ENCODE measurements at places on chromosomes 7 and 10.

DNA sequence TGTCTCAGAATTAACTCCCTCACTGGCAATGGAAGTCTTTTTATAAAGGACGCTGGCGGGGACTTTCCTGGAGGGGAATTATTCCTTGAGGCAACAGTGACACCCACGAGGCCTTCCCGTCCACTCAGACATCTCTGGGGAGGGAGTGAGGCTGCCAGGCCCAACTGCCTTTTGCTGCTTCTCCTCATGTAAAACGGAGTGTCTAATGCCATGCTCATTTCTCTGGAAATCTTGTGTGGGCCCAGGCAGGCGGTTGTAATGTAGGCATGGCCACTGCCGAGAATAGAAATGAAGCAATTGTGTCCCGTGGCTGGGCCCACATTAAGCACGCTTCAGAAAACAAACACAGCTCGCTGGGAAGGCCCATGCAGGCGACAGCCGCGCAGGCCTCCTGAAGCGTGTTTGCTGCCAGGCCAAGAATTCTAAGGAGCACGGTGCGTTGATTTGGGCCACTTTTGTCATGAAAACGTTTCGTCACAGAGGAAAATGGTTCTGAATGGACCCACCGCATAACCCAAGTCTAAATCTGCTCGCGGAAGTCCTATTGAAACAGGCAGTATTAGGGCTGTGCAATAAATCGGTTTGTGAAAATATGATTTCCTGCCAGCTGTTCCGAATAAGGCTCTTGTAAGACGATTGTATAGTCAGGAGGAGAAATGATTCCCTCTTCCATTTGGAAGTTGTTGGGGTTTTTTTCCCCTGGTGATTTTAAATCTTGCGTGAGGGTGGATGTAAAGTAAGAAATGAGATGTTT lies 104.2 kb upstream of the CHST15 start:
- no peak for DNase-seq

- DNase-seq: no peak
Measured at GRCh38 chr7:1663223-1663622, 6.9 kb upstream of the ELFN1 start.

GRCh38 chr10:18681971-18682411 lies 22.8 kb downstream of the ARL5B start:
- DNase-seq: no peak

- DNase-seq: peak; percentile 44
Measured at GRCh38 chr10:12484002-12484918, 134.9 kb downstream of the CAMK1D start.

DNA sequence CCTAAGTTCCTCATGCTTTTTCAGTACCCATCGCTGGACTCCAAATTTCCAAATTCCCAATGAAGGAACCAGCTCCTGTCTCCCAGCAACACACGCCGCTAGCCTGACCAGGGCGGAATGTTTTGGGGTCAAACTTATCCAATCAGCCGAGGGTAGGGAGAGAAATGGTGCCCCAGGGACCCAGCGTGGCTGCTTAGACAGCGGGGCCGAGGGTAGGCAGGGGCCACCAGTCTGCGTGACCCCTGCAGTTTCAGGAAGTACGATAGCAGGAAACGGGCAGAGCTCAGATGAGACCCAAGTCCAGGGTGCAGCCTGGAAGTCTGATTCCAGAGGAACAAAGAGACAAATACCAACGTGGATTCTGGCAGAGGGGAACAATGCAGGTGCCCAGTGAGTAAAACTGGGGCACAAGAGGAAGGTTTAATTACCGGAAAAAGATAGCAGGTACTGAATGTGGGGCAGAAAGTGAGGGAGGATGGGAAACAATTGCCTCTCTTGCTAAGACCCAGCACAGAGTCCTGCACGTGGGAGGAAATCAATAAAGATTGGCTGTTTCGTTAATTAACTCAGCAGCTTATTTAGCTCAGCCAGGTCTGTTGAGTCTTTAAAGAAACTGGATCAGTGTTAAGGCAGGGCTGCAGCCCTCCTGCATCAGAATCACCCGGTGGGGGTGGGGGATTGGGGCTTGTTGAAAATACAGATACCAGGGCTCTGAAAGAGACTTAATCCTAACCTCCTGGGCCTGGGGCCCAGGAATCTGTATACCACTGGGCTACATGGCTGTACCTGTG lies 50.4 kb upstream of the NFE2L3 start:
- no peak for DNase-seq

Measured in NCI-H1436 (cell line).